DMS153 (cell line): ENCODE measurements at places on chromosomes 5 and 9.

DNA sequence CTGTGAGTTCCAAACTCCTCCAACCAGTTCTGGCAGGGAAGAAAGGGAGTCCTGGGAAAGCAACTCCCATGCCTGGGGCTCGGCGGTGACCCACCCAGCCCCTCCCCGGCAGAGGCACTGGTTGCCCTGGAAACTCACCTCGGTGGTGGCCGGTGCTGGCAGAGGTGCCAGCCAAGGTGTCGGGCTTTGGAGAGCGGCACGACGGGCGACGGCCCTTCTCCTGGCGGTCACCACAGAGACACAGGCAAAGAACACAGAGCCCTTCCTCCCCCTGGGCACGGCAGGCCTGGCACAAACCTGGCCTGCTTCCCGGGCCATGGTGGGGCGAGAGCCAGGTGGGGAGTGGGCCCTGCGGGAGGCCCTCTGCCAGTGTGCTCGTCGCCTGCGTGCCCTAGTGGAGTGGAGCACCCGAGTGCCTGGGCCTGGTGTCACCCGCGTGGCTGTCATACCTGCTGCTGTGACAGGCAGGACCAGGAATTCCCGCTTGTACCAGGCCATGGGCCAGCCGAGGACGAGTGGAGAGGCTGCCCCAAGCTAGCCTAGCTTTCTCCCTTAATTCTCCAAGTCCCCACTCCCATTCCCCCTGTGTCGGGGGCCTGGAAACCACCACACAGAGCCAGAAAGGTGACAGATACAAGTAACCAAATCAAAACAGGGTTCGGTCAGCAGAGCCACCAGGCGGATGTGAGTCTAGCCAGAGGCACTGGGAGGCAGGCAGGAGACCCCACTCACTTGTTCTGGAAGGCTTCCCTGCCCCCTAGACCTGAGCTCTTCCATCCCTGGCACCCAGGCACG is 8.2 kb upstream of the RALGDS start:
- DNase-seq: no peak

- DNase-seq: no peak
Observed at GRCh38 chr5:115838885-115839518, 2.4 kb downstream of the ATG12 start.

DNA sequence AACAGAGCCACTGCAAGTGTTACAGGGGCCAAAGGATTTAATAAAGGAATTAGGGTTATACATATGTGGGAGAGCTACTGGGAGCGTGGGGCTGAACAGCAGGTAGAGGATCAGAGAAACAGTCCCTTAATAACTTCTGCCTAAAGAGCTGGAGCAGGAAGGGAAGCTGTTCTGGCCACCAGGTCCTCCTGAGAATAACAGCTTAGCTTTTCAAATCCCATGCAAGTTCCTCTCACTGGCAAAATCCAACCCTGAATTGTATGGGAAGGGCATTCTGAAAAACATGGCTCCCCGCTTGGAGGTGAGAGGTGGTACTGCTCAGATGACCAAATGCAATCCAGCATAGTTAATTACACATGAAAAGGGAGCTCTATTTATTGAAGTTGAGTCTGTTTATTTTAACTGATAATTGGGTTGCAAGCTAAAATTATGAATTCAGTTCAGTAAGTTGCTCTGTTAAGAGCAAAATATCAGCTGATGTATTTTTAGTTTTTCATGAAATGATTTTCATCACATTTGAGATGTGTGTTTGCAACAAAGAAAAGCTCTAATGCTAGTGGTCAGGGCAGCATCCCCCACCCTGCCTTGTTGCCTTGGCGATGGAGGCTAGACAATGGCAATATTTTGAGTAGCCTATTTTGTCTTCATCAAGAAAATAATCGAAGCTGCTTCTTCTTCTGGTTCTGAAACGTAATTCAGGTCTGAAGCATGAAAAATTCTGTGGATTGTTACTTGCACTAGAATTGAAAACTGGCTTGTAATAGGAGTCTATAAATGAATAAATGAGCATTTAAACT is 58.4 kb upstream of the SH3GL2 start:
- no peak for DNase-seq

DNA sequence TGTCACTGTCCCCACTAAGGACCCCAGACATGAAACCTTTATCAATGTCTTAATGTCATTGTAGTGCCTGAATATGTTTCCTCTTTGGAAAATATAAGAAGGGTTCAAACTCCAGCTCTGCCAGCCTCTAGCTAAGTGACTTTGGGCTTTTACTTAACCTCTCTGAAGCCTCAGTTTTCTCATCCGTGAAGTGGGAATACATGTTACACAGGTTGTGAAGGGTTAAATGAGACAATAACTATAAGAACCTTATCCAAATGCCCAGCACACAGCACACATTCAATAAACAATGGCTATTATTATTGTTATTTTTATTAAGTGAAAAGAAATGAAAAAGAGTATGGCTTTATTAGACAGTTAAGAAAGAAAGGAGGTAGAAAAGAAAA is 15.7 kb upstream of the IGFBPL1 start:
- DNase-seq: no peak

GRCh38 chr9:35741740-35742139 is 7.3 kb downstream of the GBA2 start:
- no peak for DNase-seq

DNA sequence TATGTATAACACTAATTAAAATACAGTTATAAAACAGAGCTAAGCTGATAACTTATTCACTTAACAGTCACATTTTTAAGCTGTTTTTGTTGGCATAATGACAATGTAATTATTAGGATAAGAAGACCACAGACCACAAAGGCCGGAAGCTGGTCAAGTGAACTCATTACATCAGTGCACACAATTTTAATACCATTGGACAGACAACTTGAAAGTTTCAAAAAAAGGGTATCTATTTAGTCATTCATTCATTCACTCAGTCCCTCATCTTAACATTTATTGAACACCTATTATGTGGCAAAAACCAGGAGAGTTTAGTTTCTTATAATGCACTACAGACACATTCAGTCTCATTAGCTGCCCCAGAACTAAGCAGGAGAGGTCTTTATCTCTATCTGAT is 11.6 kb downstream of the ERP44 start:
- no peak for DNase-seq

- DNase-seq: no peak
Observed at GRCh38 chr9:72509635-72510034, 11.8 kb upstream of the TMC1 start.

GRCh38 chr5:73943397-73943796 is 317.4 kb downstream of the ARHGEF28 start:
- no peak for DNase-seq

GRCh38 chr9:27247756-27248155 is 49.2 kb downstream of the EQTN start:
- DNase-seq: no peak

DNA sequence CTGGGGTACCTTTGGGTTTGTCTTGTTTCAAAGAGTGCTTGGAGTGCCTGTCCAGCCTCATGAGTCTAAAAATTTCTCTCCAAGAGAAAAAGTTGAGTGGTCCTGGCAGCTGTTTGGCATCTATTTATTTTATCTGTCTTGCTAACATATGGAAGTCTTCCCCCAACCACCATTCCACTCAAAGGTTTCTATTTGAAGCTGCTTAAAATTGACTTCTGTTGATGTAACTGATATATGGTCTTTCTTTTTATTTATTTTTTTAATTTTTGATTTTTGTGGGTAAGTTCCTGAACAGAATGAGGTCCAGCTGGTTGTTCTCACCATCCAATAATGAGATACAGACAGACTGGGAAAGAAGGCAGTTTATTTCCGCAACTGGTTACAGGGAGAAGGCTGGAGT is 178.7 kb upstream of the SGCD start:
- no peak for DNase-seq

DNA sequence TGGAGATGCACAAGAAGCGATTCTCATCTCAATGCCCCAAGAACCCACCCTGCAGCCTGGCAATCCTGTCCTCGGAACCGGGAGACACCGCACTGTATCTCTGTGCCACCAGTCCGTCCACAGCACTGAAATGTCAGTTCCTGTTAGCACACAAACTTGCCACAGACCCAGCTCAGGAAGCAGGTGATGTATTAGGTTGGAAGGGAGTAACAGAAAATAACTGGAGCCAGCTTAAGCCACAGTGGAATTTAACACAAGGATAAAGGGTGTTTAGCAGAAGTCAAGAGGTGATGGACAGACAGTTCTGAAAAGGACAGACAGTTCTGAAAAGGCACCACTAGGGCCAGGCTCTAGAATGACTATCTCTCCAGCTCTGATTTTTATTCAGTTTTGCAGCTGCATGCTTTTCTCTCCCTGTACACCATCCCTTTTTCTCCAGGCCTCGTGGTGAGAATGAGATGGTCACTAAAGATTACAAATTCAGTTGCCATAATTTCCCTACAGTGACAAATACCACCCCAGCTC is 114.4 kb downstream of the ANKRD18B start:
- DNase-seq: no peak

GRCh38 chr5:112878760-112879159 is 17.7 kb downstream of the SRP19 start:
- no peak for DNase-seq

GRCh38 chr5:83752700-83753099 is 32.0 kb upstream of the HAPLN1 start:
- no peak for DNase-seq

DNA sequence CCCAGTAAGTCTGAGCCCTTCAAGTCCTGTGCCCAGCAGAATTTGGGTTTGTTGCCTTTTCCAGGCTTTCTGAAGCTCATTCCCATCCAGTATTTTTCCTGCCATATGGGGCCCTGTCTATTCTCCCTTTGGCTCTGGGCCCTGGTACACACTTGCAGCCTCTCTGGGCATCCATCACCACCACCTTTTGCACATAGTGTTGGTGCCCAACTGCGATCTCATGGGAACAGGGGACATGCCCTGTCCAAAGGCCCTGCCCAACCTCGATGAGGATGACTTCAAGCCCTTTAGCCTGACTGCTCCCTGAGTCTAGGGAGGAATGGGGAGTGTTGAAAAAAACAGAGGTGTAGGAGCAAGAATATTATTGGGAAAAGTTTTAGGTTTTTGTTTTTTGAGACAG is 11.5 kb downstream of the RGS3 start:
- no peak for DNase-seq

- no peak for DNase-seq
Observed at GRCh38 chr5:172553167-172553566, 87.9 kb upstream of the NEURL1B start.

DNA sequence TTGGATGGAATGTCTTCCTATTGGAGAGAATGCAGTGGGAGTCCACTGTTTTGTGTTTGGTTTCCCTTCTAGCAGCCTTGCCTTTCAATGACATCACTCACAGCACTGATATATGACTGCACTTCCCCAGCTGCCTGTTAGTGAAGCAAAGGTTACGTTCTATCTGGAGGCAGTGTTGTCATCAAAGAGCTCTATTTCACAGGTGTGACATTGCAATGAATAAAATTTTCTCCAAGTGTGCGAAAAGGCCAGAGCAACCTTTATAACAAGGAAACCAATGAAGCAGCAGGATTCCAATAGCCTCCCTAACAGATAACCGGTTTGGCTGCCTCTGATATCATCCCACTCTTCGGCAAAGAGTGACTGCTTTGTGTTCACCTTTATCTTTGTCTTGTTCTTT is 523.5 kb upstream of the ZNF608 start:
- peak; percentile 12 for DNase-seq

DNA sequence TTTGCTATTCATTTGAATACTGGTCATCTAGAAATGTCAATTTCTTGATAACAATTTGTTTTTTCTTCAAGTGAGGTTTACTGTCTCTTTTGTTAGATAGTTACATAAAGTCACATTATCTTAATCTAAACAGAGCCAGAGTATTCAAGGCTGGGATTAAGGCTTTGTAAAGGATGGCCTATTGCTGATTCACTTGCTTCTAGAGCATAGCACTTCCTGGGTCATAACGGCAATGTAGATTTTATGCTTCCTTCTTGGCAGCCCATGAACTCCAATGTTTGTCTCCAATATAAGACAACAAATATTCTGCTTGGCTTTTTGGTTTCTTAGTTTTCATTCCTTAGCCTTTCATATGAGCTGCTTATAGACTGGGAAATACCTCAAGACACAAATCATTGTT is 2007.9 kb upstream of the CDH6 start:
- no peak for DNase-seq

DNA sequence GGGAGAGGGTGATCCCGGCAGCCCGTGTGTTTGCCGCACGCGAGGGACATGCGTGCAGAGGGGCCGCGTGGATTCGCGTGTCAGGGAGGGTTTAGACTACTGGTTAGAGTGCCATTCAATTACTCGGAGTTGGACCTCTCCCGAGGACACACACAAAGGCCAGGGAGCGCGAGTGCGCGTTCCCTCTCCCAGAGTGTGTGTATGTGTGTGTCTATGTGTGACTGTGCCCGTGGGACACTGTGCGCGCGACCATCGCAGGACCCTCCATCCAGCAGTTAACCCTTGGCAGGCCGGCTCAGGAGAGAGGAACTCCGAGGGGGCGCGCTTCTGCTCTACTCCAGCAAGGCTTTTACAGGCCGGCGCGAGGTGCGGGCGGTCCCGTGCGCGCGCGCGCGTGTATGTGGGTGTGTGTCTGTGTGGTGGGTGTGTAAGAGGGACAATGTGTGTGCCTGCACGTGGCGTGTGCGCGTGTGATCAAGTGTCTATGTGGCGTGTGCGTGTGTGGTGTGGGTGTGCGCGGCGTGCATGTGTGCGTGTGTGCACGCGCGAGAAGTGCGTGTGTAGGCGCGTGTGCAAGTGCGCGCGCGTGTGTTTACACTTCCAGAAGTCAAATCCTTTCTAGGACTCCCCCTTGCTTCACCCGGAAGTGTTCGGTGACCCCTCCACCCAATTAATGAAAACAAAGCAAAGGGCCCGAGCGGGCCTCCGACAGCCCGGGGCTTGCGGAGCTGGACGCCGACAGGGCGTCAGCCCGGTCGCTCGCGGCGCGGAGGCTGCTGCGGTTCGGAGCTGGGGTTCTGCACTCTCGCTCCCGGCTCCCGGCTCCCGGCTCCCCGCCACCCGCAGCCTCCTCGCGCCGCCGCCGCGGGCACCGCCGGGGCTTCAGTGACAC is 75.3 kb upstream of the TBCA start:
- DNase-seq: no peak

DNA sequence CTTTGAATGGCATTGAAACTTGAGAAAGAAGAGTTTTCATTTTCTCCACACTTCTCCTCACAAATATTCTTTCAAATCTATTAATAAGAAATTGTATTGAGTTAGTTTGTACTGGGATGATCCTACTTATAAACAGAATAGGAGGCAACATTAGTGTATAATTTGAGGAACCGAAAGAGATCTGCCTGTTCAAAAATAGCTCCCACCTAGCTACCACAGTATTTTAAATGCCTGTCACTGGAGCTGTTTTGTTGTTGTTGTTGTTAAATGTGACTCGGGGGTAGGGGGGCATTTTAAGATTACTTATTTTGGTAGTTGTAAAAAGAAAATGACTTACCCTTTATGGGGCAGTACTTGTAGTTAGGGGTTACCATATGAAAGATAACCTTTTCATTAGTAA is 20.1 kb upstream of the HAPLN1 start:
- no peak for DNase-seq

- peak; percentile 19 for DNase-seq
Observed at GRCh38 chr5:5332287-5332686, 90.2 kb upstream of the ICE1 start.
